ENCODE measurements at places on chromosomes 7 and 10.

DNA sequence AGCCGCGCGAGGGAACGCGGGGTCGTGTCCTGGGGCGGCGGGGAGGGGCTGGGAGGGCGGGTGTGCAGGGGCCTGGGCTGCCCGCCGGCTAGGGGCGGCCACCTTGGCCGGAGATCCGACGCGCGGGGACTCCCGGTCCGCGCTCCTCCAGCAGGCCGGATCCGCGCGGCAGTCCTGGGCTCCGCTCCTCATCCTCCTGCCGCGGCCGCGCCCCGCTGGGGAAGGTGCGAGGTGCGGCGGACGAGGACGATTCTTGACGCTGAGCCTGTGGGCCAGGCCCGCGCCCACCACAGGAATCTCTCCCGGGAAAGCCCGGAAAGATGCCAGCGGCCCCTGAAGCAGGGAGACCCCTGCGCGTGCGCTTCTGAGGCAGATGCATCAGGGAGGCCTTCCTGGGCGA, 6.6 kb upstream of the OGDHL start:
- no peak for DNase-seq

DNA sequence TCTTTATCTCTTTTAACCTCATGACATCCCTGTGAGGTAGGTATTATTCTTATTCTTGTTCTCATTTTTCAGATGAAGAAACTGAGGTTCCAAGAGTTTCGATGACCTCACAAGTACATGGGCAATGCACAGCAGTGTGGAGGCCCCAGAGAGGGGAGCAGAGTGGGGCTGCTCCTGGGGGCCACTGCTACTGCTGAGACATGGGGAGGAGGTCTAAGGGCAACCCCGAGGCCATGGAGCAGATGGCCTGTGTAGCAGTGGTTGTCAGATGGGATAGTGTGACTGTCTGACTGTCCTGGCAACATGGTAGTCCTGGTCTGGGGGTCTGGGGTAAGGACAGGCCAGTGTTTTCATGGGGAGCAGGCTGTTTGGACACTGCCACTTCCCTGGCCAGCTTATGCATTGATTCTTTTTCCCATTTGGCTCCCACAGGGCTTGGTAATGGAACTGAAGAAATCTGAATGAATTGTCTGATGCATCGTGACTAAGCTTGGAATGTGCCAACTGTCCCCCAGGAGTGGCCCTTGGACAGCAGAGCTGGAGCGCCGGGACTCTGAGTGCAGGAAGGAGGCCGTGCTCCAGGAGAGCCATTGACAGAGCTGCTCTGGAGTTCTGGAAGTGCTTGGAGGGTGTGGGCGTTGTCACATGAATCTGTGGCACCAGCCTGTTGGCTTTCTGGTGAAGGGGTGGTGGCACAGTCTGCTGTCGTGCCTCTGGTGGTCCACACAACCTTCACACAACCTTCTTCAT, 40.9 kb downstream of the ADRA2A start:
- no peak for DNase-seq

DNA sequence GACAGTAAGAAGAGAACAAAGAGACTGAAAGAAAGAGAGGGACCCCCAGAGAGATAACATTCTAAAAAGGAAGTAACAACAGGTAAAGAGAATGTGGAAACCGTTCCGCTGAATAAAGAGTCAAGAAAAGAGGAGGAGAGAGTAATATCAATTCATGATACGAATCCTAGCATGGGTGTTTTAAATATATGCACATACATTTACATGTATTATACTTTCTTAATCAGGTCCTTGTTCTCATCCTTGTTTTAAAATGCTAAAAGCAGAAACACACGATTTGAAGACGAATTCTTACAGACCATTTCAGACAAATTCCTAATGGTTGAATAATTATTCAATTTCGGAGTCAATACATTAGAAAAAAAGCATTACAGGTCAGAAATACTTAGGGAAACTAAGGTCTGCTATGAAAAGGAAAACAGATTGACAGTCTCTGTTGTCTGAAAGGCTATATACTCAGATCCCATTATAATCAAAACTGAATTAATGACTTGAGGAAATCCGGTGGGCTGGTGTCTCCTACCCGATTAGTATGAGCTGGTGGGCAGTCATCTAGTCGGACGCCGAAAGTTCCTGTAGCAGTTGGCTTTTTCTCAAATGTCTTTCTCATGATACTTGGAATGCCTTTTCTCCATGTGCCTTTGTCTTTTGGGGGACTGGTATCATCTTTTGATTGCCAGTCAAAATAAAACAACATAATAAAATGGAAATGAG, 127.3 kb downstream of the ARHGAP21 start:
- no peak for DNase-seq

DNA sequence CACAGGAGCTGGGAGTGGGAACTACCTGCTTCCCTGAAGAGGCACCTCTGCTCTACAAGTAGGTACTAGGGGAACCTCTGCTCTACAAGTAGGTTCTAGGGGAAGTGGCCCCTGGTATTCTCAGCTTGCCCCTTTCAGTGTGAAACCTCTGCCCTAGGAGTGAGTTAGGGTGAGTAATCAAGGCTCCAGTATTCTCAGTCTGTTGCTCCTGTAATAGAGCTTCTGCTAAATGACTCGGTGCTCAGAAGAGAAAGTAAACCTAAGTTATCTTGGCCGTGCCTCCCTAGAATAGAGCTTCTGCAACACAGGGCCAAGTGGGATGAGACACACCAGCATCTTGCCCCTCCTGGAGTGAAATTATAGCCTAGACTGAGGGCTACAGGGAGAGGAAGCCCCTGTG, 13.4 kb upstream of the RASSF4 start:
- no peak for DNase-seq

Measured in activated CD4-positive, alpha-beta T cell treated with anti-CD3 and anti-CD28 coated beads, Interleukin-2, Interleukin-4, amounts not matched to agents 100 ng/mL and 50 ng/mL, durations not matched to agents 16 hours and 8 hours (primary cell).